ENCODE measurements at places on chromosomes 7 and 10.

- no peak for DNase-seq
These were observed 9.5 kb downstream of the MNX1 start for GRCh38 chr7:157000741-157001653.

DNA sequence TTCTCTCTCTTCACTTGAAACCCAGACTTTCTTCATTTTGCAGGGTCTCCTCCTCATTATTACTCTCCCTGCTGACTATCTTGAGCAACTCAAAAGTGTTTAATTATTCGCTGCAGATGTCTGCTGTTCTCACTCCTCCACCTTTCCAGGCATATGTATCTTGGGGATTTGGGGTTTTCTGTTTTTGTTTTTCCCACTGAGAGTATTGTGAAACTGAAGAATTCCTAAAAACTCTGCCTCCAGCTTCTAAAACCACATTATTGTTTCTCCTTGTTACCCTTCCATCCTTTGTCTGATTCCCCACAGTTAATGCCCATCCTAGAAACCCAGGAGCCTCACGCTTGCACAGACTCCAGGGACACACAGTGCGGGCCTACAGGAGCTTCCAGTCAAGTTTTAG, 51.3 kb downstream of the WNT2 start:
- no peak for DNase-seq

GRCh38 chr10:91190876-91191583, 29.4 kb upstream of the PCGF5 start:
- peak; percentile 81 for DNase-seq

DNA sequence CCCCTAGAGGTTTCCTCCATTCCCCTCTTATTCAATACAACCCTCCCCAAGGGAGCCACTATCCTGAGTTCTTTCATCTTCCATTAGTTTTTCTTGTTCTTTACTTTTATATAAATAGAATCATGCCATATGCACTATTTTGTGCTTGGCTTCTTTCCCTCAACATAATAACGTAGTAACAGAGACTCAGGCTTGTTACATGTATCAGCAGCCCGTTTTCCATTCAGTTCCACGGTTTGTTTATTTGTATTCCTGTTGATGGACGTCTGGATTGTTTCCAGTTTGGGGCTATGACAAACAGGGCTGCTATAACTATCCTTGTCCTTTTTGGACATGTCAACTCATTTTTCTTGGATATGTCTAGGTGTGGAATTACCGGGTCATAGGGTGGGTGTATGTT, 264.4 kb upstream of the MKI67 start:
- no peak for DNase-seq

DNA sequence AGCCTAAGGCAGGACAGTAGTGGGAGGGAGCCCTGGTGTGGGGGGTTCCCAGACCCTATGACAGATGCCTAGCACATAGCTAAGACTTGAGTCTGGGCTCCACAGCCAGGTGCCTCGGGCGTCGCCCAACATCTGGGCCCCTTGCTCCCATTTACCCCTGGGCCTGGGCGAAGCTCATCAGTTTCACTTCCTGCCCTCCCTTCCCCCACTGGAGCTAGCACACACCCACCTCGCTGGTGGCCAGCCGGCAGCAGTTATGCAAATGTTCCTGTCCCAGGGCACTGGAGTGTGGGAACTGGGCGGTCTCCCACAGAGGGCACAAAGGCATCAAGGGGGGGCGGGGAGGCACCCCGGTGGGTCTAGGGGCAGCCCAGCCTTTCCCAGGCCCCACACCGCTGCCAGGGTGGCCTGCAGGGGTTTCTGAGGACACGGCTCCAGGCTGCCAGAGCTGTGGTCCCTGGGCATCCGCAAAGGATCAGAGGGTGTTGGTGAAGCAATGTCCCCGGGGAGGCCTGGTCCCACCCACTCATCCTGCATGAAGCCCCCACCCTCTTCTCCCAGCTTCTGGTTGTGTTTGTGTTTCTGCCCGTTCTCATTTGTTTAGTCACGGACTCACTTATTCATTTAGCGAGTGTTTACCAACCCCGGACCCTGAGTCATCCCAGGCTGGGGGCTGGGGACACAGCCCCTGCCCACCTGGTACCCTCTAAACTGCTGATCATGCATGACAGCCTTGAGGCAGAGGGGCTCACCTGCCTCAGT, 20.4 kb downstream of the SH2B2 start:
- peak; percentile 42 for DNase-seq

GRCh38 chr10:38147686-38148085, 53.5 kb downstream of the ZNF37A start:
- DNase-seq: peak; percentile 65

DNA sequence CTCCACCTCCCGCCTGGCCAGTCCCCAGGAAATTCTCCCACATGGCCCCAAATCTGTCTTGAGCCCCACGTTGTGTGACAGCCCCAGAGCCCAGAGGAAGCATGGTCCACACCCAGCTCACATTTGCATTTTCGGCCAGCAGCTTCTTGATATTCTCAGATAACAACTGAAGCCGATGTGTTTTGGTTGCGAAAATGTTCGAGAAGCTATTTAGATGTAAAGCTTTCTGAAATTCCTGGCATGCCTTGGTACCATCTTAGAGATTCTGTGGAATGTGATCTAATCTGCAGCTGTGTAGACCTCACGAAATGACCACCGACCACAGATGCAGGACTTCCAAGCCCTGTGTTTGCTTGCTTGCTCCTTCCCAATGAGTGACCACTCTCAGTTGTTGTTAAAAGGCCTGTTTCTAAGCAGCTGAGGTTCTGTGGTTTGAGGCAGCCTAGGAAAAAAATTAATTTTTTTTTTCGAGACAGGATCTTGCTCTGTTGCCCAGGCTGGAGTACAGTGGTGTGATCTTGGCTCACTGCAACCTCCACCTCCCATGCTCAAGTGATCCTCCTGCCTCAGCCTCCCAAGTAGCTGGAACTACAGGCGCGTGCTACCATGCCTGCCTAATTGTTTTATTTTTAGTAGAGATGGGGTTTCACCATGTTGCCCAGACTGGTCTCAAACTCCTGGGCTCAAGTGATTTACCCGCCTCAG, 8.8 kb downstream of the SLC4A2 start:
- DNase-seq: no peak

GRCh38 chr7:32047075-32047474, 23.1 kb downstream of the PDE1C start:
- DNase-seq: no peak

DNA sequence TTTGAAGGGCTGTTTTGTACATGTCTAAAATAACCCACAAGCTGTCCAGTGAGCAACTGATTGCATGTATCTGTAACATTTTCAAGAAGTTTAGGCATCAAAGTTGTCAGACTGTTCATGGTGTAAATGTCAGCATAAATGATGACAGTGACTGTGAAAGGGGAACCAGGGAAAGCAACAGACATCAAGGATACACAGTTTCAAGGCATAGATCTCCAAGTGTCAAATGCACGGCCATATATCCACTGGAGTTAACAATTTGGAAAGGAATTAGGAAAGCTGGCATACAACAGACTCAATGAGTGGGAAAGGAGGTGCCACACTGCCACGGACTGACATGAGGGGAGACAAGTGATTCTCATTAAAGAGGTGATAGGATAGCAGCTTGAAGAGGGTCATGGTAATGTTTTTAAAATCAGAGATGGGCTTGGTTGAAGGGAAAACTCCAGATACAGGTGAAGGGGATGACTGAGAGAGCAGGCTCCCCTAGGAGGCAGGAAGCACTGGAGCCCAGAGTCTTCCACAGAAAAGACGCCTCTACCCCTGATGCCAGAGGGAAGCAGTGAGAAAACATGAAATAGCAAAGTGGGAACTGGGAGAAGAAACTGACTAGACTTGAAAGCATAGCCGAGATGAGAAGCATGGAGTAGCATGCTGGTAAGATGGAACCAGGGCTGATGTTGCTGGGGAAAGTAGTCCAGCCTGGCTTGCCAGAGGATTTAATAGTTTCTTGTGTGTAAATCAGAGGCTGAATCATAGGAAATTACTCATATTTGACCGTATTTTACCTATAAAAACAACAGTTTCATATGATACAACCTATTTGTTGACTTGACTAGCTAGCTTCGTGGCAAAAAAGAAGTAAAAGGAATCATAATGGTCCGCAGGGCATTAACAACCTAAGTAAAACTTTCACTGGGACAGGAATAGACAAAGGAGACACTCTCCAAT, 18.6 kb downstream of the NSMCE4A start:
- DNase-seq: no peak

GRCh38 chr10:74738052-74738451, 88.3 kb upstream of the KAT6B start:
- DNase-seq: no peak
